ENCODE measurements at places on chromosomes 4 and X. TPM values are rescaled to one million over a fixed set of nuclear protein-coding genes. Genes with fewer than 3 reads are reported as not detected.

The GATA1 gene
- 0.76 TPM for total RNA-seq

The NHSL2 gene
- 38.0 TPM for total RNA-seq

DNA sequence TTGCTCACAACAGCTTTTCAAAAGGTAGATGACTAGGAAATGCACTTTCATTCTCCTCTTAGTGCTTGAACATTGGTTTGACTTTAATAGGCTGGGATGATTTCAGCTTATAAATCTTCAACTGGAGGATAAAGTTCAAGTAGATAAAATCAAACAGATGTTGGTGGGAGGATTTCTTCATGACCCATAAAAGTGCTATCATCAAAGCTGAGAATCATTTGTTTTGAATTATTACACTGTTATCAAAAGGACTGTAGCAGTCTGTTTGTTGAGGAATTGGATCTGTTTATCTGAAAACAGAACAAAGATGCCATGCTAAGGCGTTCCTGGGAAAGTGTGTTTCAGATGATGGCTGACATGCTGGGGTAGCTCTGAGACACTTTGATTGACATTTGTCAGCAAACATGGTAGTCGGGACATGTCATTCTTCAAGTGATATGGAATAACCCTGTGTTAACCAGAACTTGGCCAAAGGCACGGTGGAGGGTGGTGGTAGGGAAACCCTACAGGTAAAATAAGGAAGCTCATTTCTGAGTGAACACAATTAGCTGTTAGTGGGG, 304.0 kb upstream of the PITX2 start:
- DNase-seq, result no peak

- DNase-seq, result no peak
These were observed 45.4 kb downstream of the BMPR1B start for GRCh38 chr4:94803181-94803580.

GRCh38 chr4:185774845-185775680, 36.9 kb downstream of the SORBS2 start:
- no peak for DNase-seq

GRCh38 chrX:66680451-66680850, 41.6 kb upstream of the EDA2R start:
- DNase-seq, result no peak

DNA sequence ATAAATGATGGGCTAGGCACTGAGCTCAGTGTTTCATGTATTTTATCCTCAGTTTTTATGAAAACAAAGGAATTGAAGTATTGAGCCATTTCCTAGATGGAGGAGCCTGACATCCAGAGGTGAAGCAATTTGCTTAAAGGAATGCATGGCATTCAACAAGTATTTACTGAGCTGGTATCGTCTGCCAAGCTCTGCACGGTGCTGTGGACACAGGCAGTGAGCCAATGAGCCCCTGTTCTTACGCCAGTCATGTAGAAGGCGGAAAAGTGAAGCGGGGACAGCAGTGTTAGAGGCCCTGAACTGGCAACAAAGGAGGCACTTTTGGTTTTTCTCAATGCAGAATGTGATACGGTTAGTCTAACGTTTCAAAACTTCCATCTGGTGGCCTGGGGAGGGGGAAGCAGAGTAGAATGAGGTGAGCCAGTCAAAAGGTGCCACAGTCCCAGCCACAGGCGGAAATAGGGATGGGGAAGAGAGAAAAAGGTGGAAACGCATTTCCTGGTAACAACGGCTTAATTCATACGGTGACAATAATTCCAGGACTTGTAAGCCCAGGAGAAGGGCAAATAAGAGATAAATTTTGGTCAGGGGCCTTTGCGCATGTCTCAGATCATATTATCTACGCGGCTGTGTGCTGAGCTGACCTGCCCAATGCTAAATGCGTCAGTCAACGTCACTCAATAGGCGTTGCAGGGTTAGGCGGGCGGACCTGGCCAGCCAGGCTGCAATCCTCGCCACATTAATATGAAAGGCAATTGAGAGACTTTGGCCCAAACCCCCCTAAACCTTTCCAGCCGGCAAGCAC, 133.9 kb downstream of the AFAP1 start:
- no peak for DNase-seq

- DNase-seq, result no peak
These were observed 29.5 kb upstream of the FGFR3 start for GRCh38 chr4:1763550-1764080.

DNA sequence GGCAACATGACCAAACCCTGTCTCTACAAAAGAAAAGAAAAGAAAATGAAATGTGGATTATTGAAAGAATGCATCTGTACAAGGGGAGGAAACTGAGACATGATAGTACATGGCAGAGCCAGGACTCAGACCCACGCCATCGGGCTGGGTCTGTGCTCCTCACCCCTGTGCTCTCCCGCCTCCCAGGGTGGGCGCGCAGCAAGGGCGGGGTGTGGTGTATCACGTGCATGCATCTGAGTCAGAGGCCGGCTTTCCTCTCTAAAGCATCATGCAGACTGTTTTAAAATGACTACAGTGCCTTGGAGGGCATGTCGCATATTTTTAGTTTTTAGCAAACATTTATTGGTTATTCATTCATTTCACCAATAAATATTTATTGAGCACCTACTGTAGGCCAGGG, 47.8 kb downstream of the HTT-AS start:
- no peak for DNase-seq

- DNase-seq, result no peak
These were observed 34.1 kb downstream of the SETD7 start for GRCh38 chr4:139521754-139522401.
